ENCODE measurements at places on chromosomes 3 and 15. TPM values are rescaled to one million over a fixed set of nuclear protein-coding genes. Genes with fewer than 3 reads are reported as not detected.

- DNase-seq, result no peak
Observed at GRCh38 chr3:46925585-46925934, 48.0 kb downstream of the PTH1R start.

DNA sequence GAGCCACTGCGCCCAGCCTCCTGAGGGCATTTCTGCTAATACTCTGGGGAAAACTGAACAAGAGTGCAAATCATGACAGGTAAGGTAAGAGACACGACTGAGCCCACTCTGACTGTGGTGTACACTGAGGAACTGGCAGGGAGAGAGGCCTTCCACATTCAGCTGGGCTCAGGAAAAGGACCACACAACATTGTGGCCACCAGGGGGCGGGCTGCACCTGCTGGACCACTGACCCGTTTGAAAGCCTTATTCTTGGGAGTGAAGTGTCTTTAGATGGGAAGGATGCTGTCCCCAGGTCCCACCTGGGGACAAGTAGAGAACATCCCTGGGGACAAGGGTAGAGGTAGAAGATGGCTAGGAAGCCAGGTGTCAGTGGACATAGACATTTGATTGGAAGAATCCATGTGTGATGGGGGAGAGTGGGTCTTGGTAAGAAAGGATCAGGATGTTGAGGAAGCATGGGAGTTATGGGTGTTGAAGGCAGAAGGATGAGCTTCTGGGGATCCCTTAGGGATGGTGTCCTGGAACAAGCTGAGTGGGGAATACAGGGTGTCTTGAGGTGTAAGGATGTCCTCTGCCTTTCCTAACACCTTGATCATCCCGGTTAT, 6.2 kb upstream of the CTDSPL start:
- peak; percentile 85 for DNase-seq

- no peak for DNase-seq
Observed at GRCh38 chr3:13598926-13599886, 50.3 kb downstream of the FBLN2 start.

- no peak for DNase-seq
Observed at GRCh38 chr3:182732232-182733015, 60.9 kb upstream of the ATP11B start.

- DNase-seq, result no peak
Observed at GRCh38 chr3:104610730-104611652, 755.7 kb upstream of the ALCAM start.

DNA sequence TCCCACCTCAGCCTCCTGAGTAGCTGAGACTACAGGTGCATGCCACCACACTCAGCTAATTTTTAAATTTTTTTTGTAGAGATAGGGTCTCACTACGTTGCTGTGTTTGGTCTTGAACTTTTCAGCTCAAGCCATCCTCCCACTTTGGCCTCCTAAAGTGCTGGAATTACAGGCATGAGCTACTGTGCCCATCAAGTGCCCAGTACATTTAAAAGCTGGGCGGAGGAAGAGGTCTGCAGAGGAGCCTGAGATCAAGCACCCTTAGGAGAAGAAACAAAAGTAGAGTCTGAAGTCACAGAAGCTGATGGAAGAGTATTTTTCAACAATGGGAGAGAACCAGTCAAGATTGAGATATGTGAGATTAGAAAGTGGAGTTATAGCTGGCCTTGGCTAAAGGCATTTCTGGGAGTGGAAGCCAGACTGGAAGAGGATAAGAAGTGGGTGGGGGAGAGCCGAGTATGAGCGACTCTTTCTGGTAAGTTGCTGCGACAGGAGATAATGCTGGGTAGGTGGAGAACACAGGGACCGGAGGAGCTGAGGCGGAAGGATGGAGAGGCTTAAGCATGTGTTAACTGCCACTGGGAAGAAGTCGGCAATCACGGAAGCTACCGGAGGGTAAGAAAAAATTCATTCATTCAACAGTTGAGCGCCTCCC, 782 bp upstream of the IREB2 start:
- DNase-seq, result no peak

- no peak for DNase-seq
Observed at GRCh38 chr15:88049506-88049905, 207.0 kb downstream of the NTRK3 start.

The NSMCE3 gene
- total RNA-seq, result 2.7 TPM

The CEMIP gene
- total RNA-seq, result 0.50 TPM

- no peak for DNase-seq
Observed at GRCh38 chr3:16355828-16356227, 90.8 kb downstream of the OXNAD1 start.

DNA sequence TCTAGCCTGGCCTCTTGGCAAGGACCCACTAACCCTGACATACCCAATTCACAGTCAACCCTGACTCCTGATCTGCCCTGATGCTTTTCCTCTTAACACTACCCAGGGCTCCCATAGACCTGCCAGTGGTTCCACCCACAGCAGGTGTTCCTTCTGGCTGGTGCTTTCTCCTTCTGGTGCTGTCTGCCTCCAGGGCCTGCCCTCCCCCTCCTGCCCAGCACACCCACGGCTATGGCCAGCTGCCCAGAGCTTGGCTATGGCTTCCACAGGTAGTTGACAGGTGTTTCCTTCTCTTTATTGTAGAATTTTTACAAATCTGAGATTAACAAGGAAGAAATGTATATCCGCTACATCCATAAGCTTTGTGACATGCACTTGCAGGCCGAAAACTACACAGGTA, 46.5 kb upstream of the MANF start:
- no peak for DNase-seq

DNA sequence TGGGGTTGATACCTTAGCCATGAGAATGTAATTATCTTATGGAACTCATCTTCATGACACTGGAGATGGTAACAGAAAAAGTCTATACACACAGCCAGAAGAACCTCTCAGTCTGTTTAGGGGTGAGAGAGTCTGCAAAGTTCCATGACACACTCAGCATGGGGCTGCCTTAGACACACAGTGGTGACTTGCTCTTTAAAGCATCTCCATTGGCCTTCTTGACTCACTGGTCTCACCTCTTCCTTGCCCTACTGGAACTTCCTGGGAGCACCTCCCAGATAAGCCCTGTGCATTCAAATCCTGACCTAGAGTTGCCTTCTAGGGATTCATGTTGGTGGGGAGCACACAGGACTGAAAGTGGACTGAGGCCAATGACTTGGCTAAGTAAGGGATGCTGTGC, 9.3 kb downstream of the MAGI1 start:
- DNase-seq, result no peak

GRCh38 chr3:169591983-169592644, 71.4 kb downstream of the MECOM start:
- no peak for DNase-seq

The RETNLB gene
- not detected for total RNA-seq

- DNase-seq, result no peak
Observed at GRCh38 chr3:49902511-49903345, 945 bp downstream of the MST1R start.

The ACTRT3 gene
- 1.6 TPM for total RNA-seq

The MASP1 gene
- 93.7 TPM for total RNA-seq

DNA sequence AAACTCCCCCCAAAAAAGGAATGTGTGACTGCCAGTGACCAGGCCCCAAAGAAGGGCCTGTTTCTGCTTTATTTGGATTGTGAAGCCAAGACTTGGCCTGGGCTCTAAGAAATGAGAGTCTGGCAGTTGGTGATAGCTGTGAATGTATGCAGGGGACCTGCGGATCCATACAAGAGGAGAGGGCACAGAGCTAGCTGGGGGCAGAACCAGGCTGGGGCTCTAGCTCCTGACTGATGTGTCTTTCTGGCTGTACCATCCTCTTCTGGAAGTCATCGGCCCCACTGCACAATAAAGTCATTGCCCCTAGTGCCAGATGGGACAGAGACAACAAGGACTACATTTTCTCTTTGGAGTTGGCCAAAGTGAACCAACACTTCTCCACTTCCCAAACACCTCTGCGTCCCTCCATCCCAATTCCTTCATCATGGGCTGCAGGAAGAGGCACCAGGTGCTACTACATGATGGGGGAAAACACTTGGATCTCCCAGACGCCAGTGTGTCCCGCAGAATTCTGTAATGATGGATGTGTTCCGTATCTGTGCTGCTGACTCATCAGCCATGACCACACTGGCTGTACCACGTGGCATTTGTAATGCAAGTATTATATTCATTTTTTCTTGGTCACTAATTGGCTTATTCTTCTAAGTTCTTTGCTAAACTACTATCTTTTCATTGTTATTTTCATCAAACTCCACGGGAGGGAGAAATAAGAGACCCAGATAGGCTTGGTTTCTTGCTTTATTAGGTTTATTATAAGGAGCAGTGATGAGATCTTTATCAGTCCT, 1.7 kb upstream of the PLA2G4F start:
- peak; percentile 15 for DNase-seq

The AMIGO3 gene
- total RNA-seq, result not detected

GRCh38 chr3:4596612-4597011, 103.5 kb downstream of the ITPR1 start:
- no peak for DNase-seq

DNA sequence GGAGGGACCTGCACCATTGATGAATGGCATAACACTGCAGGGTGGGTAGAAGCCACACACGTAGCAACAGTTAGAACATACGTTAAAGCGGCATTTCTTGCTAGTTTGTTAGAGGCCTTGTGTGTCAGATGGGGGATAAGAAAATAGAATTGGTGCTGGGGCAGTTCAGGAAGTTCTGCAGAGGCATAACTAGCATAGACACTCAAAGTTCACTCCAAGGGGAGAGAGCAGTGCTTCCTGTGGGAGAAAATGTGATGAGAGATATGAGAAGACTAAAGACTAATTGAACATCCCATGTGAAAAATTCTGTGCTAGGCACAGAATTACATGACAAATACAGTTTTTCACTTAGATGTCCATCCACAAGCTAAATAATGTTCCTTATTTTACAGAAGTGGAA, 327.1 kb downstream of the ZNF621 start:
- no peak for DNase-seq

DNA sequence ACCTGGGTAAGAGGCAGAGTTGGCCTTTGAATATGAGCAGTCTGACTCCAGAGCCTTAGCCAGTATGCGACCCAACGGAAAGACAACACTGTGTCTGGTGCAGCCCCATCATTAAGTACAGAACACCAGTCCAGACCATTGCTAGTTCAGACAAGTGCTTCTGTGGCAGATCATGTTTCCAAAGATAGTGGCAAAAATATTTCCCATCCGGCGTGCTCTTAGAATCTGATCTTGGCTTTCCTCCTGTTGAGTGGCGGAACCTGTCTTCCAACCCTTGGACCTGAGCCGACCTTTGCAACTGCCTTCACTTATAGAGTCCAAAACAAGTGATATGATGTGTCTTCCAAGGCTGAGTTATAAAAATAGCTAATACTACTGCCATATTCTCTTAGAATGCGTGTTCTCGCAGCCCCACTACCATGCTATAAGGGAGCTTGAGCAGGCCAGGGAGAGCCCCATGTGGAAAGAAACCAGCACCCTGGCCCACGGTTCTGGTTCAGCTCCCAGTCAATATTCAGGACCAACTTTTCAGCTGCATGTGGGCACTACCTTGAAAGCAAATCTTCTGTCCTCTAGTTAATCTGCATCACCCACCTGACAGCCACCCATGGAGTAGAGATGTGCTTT, 322.4 kb upstream of the SLCO3A1 start:
- DNase-seq, result no peak

- no peak for DNase-seq
Observed at GRCh38 chr3:65381496-65382010, 657.2 kb downstream of the MAGI1 start.

DNA sequence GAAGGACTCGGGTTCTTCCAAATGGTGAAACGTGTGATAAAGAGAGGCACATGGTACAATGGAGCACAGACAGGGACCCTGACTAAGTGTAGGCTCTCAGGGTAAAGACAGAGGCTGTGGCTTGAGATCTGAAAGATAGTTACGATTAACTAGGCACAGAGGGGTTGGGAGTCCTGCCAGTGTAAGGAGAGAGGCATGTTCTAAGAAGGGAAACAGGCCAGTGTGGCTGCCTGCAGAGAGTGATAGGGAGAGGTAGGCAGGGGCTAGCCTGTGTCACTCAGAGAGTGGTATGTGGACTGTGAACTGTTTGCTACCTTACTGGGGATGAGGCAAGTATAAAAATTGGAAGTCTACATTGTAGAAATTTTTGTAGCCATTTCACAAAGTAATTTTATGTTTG, 109.5 kb downstream of the PEX5L start:
- DNase-seq, result no peak

GRCh38 chr3:182755712-182756111, 37.6 kb upstream of the ATP11B start:
- no peak for DNase-seq

The ARRDC4 gene
- total RNA-seq, result 5.1 TPM

The ACP3 gene
- total RNA-seq, result not detected

- DNase-seq, result no peak
Observed at GRCh38 chr15:69807721-69808120, 290.0 kb downstream of the TLE3 start.

GRCh38 chr3:125638799-125639198, 43.5 kb upstream of the OSBPL11 start:
- peak; percentile 11 for DNase-seq

GRCh38 chr3:187740421-187741399, 4.6 kb downstream of the BCL6 start:
- peak; percentile 79 for DNase-seq

The CSPG4 gene
- 0.23 TPM for total RNA-seq

- DNase-seq, result no peak
Observed at GRCh38 chr15:45026651-45027190, 3.7 kb downstream of the SORD start.

The DUOXA2 gene
- total RNA-seq, result not detected

DNA sequence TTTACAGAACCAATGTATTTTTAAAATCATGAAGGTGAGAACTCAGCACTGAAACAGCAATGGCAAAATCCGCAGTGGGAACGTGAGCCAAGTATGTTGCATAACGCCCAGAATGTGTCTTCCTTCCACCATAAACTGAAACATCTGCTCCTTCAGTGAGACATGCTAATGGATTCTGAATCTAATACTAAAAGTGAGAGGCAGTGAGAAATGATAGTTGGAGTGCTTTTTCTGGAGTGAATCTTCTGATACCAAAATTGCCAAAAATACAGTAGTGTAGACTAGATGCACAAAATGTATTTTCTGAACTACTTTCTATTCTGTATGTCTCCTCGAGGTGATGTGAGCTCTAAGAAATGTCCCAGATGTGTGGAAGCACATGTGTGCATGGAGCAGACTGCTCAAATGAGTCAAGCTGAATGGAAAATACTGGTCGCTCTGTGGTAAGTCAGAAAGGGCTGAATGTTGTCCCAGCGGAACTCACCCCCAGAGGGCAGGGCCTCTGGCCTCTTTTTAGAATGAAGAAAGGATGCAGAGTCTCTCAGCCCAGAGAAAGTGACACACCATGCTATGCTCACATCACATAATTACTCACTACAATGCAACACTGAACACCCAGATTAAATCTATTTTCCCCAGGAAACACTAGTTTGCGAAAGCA, 73.0 kb downstream of the ATP10A start:
- DNase-seq, result no peak

GRCh38 chr3:27746838-27747237, 24.7 kb upstream of the EOMES start:
- DNase-seq, result no peak

The AMOTL2 gene
- 26.8 TPM for total RNA-seq

- DNase-seq, result no peak
Observed at GRCh38 chr3:170244576-170244975, 22.4 kb downstream of the PRKCI start.

The DCBLD2 gene
- 10.0 TPM for total RNA-seq

DNA sequence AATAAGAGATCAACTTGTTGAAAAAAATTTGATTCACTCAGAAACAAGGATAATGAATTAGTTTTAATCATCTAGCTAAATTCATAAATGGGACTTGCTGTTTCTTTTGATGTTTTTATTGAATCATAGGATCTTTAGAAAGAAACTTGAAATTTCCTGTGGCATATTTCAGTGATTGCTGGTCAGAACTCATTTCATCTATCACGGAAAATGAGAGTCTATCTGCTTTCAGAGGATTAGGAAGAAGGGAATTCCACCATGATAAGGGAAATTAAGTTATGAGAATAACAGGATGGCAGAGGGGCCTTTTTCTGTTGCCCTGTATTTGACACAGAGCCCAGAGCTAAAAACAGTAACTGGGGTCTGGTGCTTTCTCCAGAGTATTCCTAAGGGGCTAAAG, 44.9 kb upstream of the CCNL1 start:
- DNase-seq, result no peak
